ENCODE measurements at places on chromosomes 1 and 21. TPM values are rescaled to one million over a fixed set of nuclear protein-coding genes. Genes with fewer than 3 reads are reported as not detected.

DNA sequence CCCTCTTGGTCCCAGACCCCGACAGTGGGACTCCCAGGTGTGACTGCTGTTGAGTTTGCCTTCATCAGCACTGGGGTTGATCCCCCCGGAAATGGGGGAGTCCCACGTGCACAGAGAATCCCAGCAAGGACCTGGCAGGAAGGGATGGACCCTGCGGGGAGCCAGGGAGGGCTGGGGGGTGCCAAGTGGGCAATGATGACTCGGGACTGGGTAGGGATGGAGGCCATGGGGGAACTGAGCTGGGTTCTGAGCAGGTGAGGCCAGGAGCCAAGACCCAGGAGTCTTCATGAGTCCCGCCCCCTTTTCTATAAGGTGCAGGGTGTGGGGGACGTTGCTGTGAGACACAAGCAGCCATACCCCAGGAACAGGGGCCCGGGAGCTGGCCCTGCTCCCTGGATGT is 103.8 kb downstream of the CRYAA start:
- no peak overlapping the region for H3K4me3 ChIP-seq
- no peak for DNase-seq
- H3K27me3 ChIP-seq, result peaks cover 45% of the 10 kb centered on the region
- no peaks in the 10 kb centered on the region for H3K36me3 ChIP-seq
- no peaks in the 10 kb centered on the region for H3K4me1 ChIP-seq

GRCh38 chr1:37400466-37401225 is 73.7 kb upstream of the ZC3H12A start:
- H3K27ac ChIP-seq, result no peak overlapping the region
- H3K36me3 ChIP-seq, result no peaks in the 10 kb centered on the region
- DNase-seq, result no peak
- H3K4me1 ChIP-seq, result no peaks in the 10 kb centered on the region
- H3K4me3 ChIP-seq, result no peak overlapping the region

DNA sequence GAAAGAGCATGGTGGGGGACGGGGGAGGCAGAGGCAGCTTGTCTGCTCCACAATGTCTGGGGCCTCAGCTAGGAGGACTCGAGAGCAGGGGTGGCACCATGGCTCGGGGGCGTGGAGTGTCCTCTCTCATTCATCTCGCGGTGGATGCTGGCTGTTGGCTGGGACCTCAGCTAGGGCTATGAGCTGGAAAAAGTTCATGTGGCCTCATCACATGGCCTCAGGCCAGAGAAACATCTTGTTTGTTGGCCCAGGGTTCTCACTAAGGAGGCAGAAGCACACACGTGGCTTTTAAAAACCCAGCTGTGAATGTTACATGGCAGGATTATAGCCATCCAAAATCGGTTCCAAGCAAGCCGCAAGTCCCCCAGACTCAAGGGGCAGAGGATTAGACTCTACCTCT is 6.2 kb upstream of the CENPS start:
- H3K4me3 ChIP-seq, result no peak overlapping the region
- peaks cover 15% of the 10 kb centered on the region for H3K36me3 ChIP-seq
- no peaks in the 10 kb centered on the region for H3K4me1 ChIP-seq
- H3K27ac ChIP-seq, result no peak overlapping the region
- no peak for DNase-seq

DNA sequence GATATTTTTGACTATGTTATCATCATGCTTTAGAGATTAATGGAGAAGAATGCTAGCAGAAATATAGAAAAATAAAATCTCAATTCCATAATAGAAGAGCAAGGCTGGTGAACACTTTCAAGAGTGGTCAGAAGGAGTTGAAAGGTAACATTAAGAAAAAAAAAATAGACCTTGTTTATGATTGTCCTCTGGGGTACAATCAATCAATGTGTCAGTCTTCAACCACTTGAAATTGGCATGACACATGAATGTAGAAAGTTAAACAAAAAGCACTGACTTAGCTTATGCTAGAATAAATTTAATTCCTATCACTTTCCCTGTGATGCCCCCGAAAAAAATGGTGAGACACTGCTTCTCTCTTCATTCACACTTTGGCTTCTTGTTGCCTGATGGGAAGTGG is 750.3 kb upstream of the ADGRL2 start:
- DNase-seq, result no peak
- no peaks in the 10 kb centered on the region for H3K27me3 ChIP-seq
- no peak overlapping the region for H3K4me3 ChIP-seq
- H3K36me3 ChIP-seq, result no peaks in the 10 kb centered on the region
- no peaks in the 10 kb centered on the region for H3K4me1 ChIP-seq

- no peak overlapping the region for H3K27ac ChIP-seq
- no peaks in the 10 kb centered on the region for H3K36me3 ChIP-seq
- no peak for DNase-seq
- no peaks in the 10 kb centered on the region for H3K4me1 ChIP-seq
These were observed 3.0 kb downstream of the IGSF21 start for GRCh38 chr1:18110598-18110939.

TMEM51 gene
- polyA plus RNA-seq, result 12.9 TPM

DNA sequence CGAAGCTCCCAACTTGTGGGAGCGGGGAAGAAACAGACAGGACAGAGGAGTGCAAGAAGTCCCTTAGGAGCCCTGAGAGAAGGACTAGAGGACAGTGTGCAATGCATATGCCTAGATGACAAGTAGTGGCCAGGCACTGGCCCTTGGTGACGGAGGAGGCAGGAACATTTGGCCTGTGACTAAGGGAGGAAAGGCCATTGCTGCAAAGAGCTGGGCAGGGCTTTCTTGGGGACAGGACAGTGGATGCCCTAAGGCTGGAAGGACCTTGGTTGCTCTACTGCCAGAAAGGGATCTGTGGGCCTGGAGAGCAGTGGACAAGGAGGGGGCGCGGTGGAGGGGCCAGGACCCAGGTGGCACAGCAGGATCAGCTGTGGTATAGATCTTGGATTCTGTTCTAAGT is 481.3 kb downstream of the CAMTA1 start:
- peak overlapping the region; percentile 70 for H3K27ac ChIP-seq
- H3K4me3 ChIP-seq, result no peak overlapping the region
- no peaks in the 10 kb centered on the region for H3K27me3 ChIP-seq
- peaks cover 31% of the 10 kb centered on the region for H3K4me1 ChIP-seq
- no peaks in the 10 kb centered on the region for H3K36me3 ChIP-seq

DNA sequence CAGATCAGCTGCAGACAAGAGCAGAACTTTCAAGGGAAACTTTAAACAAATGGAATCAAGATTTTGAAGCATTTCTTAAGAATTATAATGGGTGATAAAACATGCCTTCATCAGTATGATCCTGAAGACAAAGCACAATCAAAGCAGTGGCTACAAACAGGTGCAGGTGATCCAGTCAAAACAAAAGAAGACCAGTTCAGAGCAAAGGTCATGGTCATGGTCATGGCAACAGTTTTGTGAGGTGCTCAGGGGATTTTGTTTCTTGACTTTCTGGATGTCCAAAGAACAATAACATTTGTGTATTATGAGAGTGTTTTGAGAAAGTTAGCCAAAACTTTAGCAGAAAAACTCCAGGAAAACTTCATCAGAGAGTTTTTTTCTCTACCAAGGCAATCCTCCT is 681.7 kb upstream of the PTBP2 start:
- no peak overlapping the region for H3K27ac ChIP-seq
- no peaks in the 10 kb centered on the region for H3K27me3 ChIP-seq
- no peaks in the 10 kb centered on the region for H3K4me1 ChIP-seq
- no peaks in the 10 kb centered on the region for H3K36me3 ChIP-seq

ENAH gene
- polyA plus RNA-seq, result 61.0 TPM

- DNase-seq, result no peak
- peaks cover 35% of the 10 kb centered on the region for H3K4me1 ChIP-seq
- no peak overlapping the region for H3K4me3 ChIP-seq
- no peaks in the 10 kb centered on the region for H3K36me3 ChIP-seq
- no peaks in the 10 kb centered on the region for H3K27me3 ChIP-seq
- peak overlapping the region; percentile 60 for H3K27ac ChIP-seq
These were observed 19.7 kb downstream of the OPTC start for GRCh38 chr1:203513585-203514031.

SPRR2G gene
- 6.2 TPM for polyA plus RNA-seq

GRCh38 chr1:14887044-14887566 is 266.4 kb upstream of the TMEM51 start:
- H3K36me3 ChIP-seq, result no peaks in the 10 kb centered on the region
- H3K27me3 ChIP-seq, result peaks cover 4% of the 10 kb centered on the region
- DNase-seq, result no peak
- H3K4me3 ChIP-seq, result no peak overlapping the region
- H3K4me1 ChIP-seq, result peaks cover 3% of the 10 kb centered on the region

GRCh38 chr21:38920631-38921398 is 115.1 kb downstream of the ETS2 start:
- DNase-seq, result no peak
- H3K27me3 ChIP-seq, result no peaks in the 10 kb centered on the region
- peak overlapping the region; percentile 10 for H3K27ac ChIP-seq
- H3K4me1 ChIP-seq, result peaks cover 17% of the 10 kb centered on the region

- no peaks in the 10 kb centered on the region for H3K36me3 ChIP-seq
- no peaks in the 10 kb centered on the region for H3K27me3 ChIP-seq
- H3K27ac ChIP-seq, result no peak overlapping the region
- no peaks in the 10 kb centered on the region for H3K4me1 ChIP-seq
- H3K4me3 ChIP-seq, result no peak overlapping the region
These were observed 91.4 kb downstream of the GPATCH2 start for GRCh38 chr1:217539510-217539909.

GRCh38 chr1:155729031-155729898 is 40.4 kb downstream of the DAP3 start:
- H3K4me3 ChIP-seq, result no peak overlapping the region
- no peak overlapping the region for H3K27ac ChIP-seq
- peaks cover 23% of the 10 kb centered on the region for H3K36me3 ChIP-seq
- DNase-seq, result no peak

IL20 gene
- 4.7 TPM for polyA plus RNA-seq

DNA sequence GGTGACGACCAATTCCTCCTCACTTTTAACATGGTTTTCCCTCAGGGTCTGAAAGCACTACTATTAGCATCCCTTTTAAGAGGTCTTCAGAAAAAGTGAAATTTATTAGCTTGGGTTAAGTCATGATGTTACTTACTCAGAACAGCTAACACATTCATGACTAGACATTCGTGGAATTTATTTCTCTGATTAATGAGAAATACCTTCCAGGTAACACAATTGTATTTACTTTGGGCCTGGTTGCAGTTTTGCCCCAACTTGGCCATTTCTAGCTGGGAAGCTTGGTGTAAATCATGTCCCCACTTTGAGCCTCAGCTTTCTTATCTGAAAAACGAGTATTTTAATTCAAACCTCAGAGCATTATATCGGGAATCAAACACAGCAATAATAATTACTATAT is 119.2 kb upstream of the SPATA6 start:
- no peak for DNase-seq
- H3K27ac ChIP-seq, result no peak overlapping the region
- no peaks in the 10 kb centered on the region for H3K27me3 ChIP-seq
- H3K4me1 ChIP-seq, result no peaks in the 10 kb centered on the region
- H3K4me3 ChIP-seq, result no peak overlapping the region

- no peaks in the 10 kb centered on the region for H3K27me3 ChIP-seq
- H3K27ac ChIP-seq, result no peak overlapping the region
- peaks cover 37% of the 10 kb centered on the region for H3K36me3 ChIP-seq
- no peaks in the 10 kb centered on the region for H3K4me1 ChIP-seq
- H3K4me3 ChIP-seq, result no peak overlapping the region
These were observed 14.5 kb downstream of the MKNK1 start for GRCh38 chr1:46589529-46589928.

DNA sequence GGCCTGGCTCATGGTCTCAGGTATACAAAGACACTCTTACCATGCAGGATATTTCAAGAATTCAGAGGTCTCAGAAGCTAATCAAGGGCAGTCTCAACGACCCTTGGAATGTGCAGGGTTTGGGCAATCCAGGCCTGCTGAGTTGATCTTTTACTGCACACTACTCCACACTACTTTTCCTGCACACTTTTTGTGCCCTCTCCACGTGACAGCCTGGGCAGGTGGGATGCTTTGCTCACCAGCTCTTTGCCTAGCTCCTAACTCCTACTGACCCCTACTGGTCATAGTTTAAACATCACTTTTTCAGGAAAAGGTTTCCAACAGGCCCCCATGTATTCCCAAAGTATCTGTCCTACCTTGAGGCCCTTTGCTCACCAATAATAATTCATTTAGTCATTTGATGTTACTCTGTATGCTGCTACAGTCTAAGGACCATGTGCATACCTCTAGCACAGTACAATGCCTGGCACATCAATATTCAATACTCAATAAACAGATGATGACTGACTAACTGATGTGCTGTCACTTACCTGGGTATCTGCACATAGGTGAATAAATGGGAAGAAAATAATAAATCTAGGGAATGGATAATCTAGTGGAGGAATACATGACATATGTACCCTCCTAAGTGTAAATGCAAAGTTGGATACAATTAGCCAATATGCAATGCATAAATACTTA is 9.6 kb downstream of the DUSP23 start:
- no peak for DNase-seq
- H3K4me3 ChIP-seq, result no peak overlapping the region
- no peaks in the 10 kb centered on the region for H3K36me3 ChIP-seq
- peaks cover 5% of the 10 kb centered on the region for H3K27me3 ChIP-seq
- H3K27ac ChIP-seq, result no peak overlapping the region

DNA sequence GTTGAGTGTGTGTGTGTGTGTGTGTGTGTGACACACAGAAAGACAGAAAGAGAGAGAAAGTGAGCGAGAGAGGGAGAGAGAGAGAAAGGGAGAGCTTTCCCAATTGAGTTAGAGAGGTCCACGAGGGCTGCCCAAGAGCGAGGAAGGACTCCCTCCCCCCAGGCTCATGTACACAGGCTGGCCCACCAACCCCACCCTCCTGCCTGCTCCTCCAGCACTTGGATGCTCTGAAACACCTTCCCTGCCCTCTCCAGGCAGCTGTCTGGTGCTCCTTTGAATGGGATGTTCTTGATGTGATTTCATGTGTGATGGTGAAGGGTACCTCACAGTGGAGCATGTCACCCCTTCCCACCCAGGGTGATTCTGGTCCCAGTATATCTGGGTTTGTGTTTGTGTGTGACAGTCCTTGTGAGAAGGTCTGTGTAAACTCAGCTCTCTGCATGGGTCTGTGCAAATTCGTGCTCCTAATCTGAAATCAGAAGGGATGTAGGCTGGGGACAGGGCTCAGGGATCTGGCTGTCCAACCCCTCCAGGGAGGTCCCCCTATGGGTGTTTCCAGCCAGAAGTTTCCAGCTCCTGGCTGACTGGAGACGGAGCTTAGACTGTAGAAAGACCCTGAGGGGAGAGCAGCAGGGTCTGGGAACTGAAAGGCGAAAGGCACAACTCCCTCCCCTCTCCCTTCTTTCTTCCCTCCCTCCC is 6.8 kb upstream of the PEAR1 start:
- no peaks in the 10 kb centered on the region for H3K4me1 ChIP-seq
- no peak overlapping the region for H3K27ac ChIP-seq
- no peak for DNase-seq
- H3K36me3 ChIP-seq, result no peaks in the 10 kb centered on the region
- H3K27me3 ChIP-seq, result peaks cover 42% of the 10 kb centered on the region

- H3K4me3 ChIP-seq, result no peak overlapping the region
- H3K4me1 ChIP-seq, result peaks cover 16% of the 10 kb centered on the region
- H3K36me3 ChIP-seq, result no peaks in the 10 kb centered on the region
- DNase-seq, result no peak
- no peak overlapping the region for H3K27ac ChIP-seq
These were observed 59.2 kb downstream of the WNT9A start for GRCh38 chr1:227888404-227889046.

GNAT2 gene
- polyA plus RNA-seq, result 0.23 TPM
